ENCODE measurements at places on chromosomes 3 and 15. TPM values are rescaled to one million over a fixed set of nuclear protein-coding genes. Genes with fewer than 3 reads are reported as not detected.

GRCh38 chr15:74851960-74852359 is 9.0 kb upstream of the ULK3 start:
- DNase-seq = peak; percentile 8

- no peak for DNase-seq
Observed at GRCh38 chr3:151400341-151400740, 15.8 kb upstream of the P2RY12 start.

SLC25A20 gene
- 140 TPM for total RNA-seq

SOX14 gene
- not detected for total RNA-seq

- no peak for DNase-seq
Observed at GRCh38 chr15:87639305-87640011, 617.1 kb downstream of the NTRK3 start.

GRCh38 chr3:194973366-194974000 is 287.8 kb downstream of the FAM43A start:
- DNase-seq = no peak

CKMT1B gene
- total RNA-seq = 0.75 TPM

- no peak for DNase-seq
Observed at GRCh38 chr3:167575000-167575600, 78.6 kb downstream of the WDR49 start.

GRCh38 chr3:33980252-33980651 is 181.8 kb downstream of the PDCD6IP start:
- DNase-seq = no peak

GRCh38 chr15:89184357-89184756 is 37.0 kb downstream of the RLBP1 start:
- no peak for DNase-seq

C2CD4B gene
- 1.5 TPM for total RNA-seq

SLC51A gene
- not detected for total RNA-seq

LINGO1 gene
- 0.81 TPM for total RNA-seq

BTLA gene
- total RNA-seq = not detected

CFAP161 gene
- total RNA-seq = 0.30 TPM

CCDC14 gene
- 6.8 TPM for total RNA-seq

- DNase-seq = no peak
Observed at GRCh38 chr15:43441316-43441715, 51.6 kb downstream of the TP53BP1 start.

- no peak for DNase-seq
Observed at GRCh38 chr3:143035466-143036211, 34.3 kb downstream of the U2SURP start.

- no peak for DNase-seq
Observed at GRCh38 chr3:128823631-128824030, 55.8 kb upstream of the ACAD9 start.

DNA sequence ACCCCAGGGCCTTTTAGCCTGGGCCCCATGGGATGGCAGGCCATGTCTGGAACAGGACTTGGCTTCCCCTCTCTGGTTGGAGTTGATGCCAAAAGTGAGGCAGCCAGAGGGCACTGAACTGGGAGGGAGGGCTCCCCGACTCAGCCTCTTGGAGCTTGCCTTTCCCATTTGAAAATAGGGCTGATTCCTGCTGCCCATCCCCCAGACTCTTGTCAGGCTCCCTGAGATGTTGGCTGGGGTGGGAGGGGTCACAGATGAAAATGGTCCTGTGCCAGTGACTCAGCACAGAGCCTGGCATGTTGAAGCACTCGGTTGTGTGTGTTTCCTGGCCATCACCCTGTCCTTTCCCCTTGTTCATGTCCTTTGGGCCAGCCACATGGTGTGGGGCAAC is 6.6 kb downstream of the PPCDC start:
- DNase-seq = no peak

GRCh38 chr3:18334837-18335601 is 90.1 kb downstream of the SATB1 start:
- DNase-seq = no peak

DNA sequence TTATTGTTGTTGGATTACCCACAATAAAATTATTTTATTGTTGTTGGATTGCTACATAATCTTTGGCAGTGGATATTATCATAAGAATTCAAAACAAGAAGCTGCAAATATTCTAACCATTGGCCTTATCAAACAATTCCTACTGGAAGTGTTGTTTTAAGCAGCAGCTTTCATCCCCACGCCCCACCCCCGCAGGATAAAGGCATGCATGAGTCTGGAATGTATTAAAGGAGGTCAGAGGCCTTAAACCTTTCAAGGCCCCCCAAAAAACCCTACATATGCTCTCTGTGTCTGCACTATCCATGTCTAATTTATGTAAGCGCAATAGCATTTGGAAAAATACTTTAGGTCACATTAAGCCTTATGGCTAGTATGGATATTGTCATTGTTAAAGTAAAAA is 23.1 kb downstream of the P3H2 start:
- DNase-seq = no peak

- DNase-seq = no peak
Observed at GRCh38 chr15:96790004-96790403, 459.5 kb downstream of the NR2F2 start.

Data from Right ventricle myocardium superior (tissue), 1 donor.